Activated T-cell treated with anti-CD3 and anti-CD28 coated beads, Interleukin-2, amount 50 U/mL, for 4 hours (primary cell): ENCODE measurements at places on chromosomes 13 and 19. TPM values are rescaled to one million over a fixed set of nuclear protein-coding genes. Genes with fewer than 3 reads are reported as not detected.

The MYO1F gene
- total RNA-seq = 6.6 TPM

The TPTE2 gene
- total RNA-seq = not detected

The C19orf18 gene
- not detected for total RNA-seq

The KIR2DL3 gene
- total RNA-seq = not detected

DNA sequence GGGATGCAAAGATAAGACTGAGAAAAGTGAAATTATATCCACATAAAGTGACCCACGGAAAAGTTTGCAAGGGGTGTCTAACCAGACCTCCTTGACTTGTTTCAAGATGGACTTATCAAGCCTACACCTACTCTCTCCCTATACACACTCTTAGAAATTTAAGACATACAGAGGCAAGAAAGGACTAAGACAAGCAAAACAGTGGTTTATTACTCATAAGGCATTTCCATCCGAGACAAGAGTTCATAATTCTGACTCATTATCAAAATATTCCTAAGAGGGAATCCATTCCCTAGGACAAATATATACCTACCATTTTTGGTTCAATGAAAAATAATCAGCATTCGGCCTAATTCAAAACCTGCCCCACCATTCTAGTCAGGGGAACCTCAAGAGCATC lies 232.6 kb upstream of the GPC6 start:
- DNase-seq = no peak

DNA sequence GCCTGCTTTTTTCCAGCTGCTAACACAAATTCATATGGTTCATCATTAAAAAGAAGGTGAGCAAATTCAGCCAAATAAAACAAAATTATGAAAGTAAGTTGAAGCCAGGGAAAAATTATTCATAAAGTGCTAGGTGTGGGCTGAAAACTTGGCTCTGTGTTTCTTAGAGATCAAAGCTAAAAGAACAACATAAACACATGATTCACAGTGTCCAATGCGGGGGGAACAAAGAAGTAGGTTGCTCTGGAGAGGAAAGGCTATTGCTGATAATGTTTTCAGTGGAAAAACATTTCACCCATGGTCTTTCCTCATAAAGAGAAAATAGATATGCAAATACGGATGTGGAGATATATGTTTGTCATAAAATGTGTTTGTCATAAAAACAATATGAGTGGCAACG lies 1691.5 kb upstream of the SLC10A2 start:
- DNase-seq = no peak

- DNase-seq = no peak
Observed at GRCh38 chr13:79525064-79525857, 44.3 kb downstream of the NDFIP2 start.

DNA sequence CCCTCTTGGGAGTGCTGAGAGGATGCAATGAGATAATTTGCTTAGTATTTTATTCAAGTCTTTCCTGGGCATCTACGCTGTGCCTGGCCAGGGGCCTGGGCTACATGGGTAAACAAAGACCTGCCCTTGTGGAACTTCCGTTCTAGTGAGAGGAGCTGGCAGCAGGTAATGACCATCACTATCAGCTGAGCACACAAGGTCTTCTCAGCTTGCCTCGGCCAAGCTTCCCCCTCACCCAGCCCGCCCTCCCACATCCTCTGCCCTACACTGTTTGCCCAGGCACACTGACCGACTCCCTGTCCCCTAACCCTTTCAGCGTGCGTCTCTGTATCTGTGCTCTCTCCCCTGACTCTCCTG lies 8.6 kb upstream of the FKRP start:
- DNase-seq = no peak

- no peak for DNase-seq
Observed at GRCh38 chr19:56712611-56713276, 41.2 kb upstream of the ZNF835 start.

DNA sequence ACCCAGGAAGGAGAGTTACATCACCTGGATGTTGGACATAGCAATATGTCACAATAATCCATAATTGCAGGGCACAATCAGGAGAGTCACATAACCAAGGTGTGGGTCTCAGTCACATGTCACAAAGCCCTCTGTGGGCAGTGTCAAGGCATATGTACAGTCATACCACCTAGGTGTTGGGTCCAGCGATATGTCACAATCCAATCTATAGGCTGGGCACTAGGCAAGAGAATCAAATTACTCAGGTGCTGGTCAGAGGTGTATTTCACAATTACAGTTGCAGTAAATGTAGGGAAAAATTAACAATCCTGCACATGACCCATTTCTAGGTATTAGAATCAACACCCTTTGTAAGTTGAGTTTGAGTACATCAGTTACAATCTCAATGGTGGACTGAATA lies 126.2 kb upstream of the ZNF91 start:
- DNase-seq = no peak

DNA sequence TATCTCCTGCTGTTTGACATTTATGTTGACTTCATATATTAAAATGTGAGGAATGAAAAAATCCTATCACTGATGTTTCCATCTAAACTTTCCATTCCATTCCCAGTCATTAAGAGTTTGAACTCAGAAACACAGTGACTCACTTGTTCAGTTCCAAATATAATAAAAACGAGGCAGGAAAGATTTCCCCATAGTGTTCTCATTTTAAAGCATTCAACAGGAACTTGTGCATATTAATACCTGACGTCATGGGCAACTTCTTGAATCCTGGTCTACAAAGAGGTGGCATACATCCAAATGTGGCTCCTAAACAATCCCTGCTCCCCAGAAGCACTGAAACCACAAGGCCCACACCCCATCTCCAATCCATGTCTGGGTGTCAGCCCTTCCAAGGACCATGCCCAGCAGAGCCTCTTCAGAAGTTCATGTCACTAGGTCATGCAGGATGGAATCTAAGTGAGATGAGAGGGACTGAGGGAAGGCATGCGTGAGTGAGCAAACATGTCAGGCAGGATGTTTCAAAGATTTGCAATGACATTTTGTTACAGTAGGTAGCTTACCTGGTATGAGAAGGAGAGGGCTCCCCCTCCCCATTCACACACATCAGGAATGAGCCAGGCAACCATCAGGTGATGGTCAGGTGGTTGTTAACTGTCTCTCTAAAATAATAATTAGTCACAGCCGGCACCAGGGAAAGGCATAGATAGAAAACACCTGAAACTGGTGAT lies 9.4 kb upstream of the ERVV-2 start:
- no peak for DNase-seq
